Upper lobe of right lung (tissue), 1 donor: ENCODE measurements at places on chromosomes 5 and 9.

DNA sequence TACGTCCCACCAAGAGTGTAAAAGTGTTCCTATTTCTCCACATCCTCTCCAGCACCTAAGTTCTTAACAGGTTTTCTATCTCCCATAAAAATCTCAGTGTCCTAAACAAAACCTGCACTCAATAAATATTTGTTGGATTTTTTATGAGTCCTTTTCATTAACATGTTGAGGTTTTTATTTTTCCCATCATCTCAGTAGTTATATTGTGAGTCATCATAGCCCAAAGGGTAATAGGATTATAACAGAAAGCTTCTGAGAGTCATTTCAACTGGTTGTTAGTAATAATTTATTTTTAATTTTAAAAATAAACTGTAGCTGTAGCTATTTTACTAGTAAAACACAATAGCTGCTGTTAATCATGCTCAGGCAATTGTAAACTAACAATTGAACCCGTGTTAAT, 331.6 kb upstream of the SLC30A5 start:
- no peak for DNase-seq

- no peak for DNase-seq
Measured at GRCh38 chr5:31937226-31937625, 236.9 kb downstream of the GOLPH3 start.

DNA sequence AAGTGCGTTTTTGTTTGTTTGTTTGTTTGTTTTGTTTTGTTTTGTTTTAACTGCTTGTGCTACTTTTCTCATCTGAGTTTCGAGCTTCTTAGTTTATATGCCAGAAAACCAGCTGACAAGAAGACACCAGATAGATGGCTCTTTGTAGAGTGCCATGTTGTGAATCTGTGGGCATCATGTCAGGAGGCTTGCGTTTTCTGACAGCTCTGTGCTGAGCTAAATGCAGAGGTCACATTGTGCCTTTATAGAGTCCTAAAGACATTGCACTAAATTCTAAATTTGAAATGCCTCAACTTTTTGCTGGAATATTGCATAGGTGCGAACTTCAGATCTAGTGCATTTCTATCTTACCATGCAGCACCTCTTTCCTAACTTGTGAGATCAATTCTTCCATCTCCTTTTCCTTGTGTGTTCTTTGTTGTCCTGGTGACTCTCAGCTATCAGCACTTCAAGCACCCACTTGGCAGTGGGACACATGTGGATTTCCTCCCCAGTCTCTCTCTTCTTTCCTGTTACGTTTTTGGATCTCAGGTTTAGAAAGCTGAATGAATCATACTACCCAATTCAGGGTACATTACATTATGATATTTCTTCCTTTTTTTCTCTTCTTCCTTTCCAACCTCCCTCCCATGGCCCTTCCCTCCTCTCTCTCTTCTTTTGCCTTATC, 379.0 kb upstream of the RPS23 start:
- no peak for DNase-seq

DNA sequence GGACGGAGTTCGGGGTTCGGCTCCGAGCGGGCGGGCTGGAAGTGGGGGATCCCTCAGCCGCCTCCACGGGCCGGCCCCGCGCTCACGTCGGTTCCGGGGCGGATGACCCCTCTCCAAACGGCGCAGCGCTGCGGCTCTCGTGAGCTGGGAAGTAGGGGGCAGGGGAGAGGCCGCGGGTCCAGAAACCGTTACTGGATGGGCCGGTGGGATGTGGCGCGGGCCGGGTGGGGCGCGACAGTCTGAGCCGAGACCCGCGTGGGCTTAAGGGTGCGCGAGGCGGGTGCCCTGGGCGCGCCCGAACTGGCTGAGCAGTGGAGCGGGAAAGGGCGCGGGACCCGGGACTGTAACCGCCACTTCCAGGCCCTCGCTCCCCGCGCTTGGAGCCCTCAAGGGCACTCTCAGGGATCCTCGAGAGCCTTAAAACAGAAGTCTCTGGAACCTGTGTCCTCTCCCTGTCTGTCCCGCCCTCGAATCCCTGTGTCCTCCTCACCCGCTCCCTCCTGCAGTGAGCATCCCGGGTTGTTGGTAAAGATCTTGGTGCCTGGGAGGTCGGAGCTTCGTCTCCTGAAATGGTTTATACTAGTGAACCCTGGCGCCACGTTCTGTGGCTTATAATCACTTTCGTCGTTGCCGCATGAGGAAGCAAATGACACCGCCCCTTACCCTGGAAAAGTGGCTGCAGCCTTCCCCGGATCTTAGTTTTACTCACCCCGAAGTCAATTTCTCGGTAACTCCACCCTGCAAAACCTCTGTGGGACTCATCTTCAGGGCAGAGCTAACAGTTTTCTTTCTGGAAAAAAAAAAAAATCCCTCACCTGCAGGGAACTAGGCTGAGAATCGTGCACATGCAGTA, 571 bp upstream of the MARCHF11 start:
- DNase-seq, result peak; percentile 56

- DNase-seq, result peak; percentile 87
Measured at GRCh38 chr9:97501177-97501971, at the start of gene TMOD1. Gene TMOD1, plus strand, starts transcription at chr9:97501666. Its CDS starts 22,523 bp downstream, at chr9:97524189.

DNA sequence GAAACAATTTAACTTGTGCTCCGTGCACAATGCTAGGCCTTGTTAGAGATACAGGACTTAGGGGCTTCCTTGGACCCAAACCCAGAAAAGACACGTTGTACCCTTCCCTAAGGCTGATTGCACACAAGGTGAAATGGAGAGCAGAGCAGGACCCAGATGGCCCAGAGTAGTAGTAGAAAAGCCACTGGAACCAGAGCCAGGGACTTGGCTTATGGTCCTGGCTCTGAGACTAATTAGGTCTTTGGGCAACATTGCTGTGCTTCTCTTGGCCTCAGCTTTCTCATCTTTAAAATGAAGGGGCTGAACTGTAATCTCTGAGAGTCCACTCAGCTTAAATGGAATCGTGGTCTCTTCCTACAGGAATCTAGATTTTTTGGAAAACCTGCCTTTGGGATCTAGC, 42.3 kb downstream of the EBF1 start:
- DNase-seq, result no peak

DNA sequence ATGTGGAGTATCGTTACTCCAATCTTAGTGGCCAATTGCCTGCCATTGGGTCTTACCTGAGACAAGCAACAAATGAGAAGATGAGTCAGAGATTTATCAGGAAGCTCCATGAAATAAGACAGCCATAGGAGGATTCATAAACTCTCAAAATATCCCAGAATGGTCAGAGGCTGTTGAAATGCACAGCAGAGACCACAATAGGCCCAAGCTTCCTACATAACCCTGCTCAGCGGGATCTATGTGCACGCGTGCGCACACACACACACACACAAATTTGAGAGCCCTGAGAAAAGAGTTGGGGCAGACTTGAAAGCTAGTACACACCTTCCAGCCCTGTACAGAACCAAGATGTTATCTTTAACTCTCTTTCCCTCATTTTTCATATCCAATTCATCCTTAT, 9.8 kb downstream of the UIMC1 start:
- DNase-seq, result no peak

- DNase-seq, result no peak
Measured at GRCh38 chr5:157972579-157972978, 113.6 kb upstream of the CLINT1 start.

DNA sequence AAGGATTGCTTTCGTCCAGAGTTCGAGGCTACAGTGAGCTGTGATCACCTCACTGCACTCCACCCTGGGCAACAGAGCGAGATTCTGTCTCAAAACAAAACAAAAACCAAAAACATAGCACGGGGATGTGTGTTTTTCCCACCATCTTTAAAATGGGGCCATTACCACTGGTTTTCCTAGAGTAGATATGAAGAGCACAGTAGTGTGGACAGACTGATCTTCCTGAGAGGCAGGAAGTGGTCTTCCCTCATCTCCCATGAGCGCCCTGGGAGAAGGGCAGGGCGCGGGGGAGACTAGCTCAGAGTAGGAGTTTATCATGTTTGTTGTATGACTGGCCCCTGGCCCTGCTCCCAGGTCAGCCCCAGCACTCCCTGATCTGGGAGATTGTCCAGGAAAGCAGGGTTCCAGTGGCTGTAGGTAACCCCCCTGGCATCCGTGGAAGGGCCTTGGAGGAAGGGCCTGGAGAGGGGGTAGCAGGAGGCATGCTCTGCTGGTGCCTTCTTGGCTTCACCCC, 2.3 kb downstream of the SUSD3 start:
- DNase-seq, result no peak

GRCh38 chr5:146055432-146055831, 49.9 kb downstream of the PLAC8L1 start:
- no peak for DNase-seq

DNA sequence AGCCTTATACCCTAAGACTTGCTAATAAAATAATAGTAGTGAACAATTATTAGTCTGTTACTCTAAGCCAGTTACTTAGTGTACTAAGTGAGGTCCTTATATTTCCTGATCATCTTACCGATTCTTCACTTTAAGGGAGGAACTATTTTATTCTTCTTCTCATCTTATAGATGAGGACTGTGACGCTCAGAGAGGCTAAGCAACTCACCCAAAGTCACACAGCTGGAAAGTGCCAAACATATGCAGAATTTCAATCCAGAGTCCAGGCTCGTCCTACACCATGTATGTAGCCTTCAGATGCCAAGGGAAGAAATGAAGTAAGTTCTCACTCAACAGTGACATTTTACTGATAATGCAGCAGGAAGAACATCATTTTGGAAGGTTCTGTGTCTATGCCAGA, 34.4 kb upstream of the ARAP3 start:
- no peak for DNase-seq

- no peak for DNase-seq
Measured at GRCh38 chr9:81430727-81431126, 258.6 kb downstream of the TLE1 start.

GRCh38 chr5:92460505-92460904, 1077.4 kb upstream of the ARRDC3 start:
- DNase-seq, result no peak

- no peak for DNase-seq
Measured at GRCh38 chr5:150066901-150067396, 19.4 kb downstream of the CSF1R start.

DNA sequence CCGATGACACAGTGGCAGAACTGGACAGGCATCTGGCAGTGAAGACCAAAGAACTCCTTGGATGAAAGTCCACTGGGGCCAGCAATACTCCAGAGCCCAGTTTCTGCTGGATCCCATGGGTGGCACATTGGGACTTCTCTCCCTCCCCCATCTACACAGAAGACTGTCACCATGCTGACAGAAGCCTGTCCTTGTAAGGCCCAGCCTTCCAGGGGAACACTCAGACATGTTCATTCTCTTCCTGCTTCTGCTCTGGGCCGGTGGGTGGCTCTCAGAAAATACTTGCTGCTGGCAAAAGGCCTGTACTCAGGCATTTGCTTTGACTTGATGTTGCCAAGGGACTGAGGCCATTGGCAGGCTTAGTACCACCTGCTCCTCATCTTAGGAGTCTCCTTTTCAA, 48.3 kb upstream of the PTGS1 start:
- no peak for DNase-seq

DNA sequence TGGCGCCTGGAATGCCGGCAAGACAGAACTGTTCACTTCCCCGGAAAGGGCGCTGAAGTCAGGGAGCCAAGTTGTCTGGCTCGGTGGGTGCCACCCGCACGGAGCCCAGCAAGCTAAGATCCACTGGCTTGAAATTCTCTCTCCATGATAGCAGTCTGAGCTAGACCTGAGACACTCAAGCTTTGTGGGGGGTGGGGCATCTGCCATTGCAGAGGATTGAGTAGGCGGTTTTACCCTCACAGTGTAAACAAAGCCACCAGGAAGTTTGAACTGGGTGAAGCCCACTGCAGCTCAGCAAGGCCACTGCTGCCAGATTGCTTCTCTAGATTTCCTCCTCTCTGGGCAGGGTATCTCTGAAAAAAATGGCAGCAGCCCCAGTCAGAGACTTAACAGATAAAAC, 277.4 kb downstream of the SLCO4C1 start:
- DNase-seq, result peak; percentile 37
